8988T (cell line): ENCODE measurements at places on chromosomes 2 and 18.
A peak's percentile ranks its signal among the peaks of the same experiment; 100 is the strongest.

- no peak for DNase-seq
These were observed 737.3 kb downstream of the CNTNAP5 start for GRCh38 chr2:124762388-124762787.

DNA sequence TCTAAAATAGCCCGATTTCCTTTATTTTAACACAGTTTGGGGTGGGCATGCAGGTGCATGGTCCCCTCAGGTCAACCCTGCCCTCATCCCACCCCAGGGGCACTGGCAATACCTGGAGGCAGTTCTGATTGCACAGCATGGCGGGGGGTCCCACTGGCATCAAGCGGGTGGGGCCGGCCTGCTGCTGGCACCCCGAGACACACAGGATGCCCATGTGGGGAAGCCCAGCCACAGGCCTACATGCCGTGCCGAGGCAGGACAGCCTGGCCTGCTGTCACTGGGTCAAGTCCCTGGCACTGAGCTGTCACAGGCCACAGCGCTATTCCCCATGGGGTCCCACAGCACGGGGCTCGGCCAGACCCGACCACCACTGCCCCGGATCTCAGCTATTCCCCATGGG, 11.9 kb upstream of the KCNG2 start:
- DNase-seq: no peak

DNA sequence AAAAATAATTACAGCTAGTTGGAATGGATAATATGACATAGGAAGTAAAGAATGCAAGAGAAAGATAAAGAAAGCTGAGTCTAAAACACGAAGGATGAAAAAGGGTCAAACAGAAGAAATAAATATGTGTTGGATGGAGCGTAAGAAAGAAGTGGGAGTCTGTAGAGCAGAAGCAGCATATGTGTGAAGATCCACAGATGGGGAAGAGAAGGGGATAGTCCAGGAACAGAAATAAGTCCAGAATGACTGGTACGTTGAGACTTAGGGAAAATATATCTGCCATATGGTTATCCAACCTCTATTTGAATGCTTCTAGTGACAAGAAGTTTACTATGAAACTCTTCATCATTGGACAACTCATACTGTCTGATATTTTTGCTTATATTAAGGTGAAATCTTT, 18.0 kb downstream of the ABCA12 start:
- DNase-seq: no peak

GRCh38 chr2:196167666-196168065, 3.7 kb downstream of the STK17B start:
- no peak for DNase-seq

DNA sequence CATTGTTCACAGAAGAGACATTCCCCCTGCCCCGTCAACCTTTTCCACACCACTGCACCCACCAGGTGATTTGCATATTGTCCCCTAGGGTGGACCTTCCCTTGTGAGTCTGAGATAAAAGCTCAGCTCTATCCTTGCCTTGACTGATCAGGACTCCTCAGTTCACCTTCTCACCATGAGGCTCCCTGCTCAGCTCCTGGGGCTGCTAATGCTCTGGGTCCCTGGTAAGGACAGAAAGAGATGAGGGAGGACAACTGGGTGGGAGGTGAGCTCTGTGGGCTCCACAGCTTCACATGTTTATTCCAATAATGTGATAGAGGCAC, 1160.1 kb downstream of the RPIA start:
- DNase-seq: no peak

DNA sequence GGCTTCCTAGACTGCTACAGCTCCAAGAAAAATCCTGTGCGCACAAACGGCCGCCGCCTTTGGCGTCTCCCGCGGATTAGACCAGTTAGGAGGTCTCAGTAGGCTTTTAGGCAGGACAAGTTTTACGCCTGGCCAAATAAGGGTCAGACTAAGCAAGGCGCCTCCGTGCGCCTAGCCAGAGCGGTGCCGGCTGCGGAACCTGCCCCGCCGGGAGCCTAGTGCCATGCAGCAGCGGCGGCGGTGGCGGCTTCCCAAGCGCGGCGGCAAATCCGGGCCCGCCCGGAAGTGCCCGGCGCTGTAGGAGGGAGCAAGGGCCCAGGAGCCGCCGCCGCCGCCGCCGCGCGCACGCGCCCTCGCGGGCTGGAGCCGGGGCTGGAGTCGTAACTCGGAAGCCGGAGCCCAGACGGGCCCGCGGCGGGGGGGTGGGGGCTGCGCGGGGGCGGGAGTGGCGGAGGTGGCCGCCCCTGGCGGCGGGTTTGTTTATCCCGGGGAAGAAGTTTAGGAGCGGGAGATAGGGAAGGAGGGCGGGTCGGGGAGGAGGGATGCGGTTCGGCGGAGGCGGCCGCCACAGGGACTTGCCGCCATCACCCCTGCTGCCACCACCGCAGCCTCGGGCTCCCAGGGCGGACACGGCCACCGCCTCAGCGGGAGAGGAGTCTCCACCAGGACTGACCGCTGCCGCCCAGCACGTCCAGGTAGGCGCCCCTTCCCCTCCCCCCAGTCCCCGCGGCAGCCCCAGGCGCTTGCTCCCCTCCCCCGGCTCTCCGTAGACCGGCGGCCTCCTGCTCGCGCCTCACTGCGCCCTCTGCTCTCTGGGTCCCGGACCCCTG, at the start of gene SPOPL:
TSS of gene SPOPL (plus strand) at position 346 of the 830 bp plus-strand sequence. CDS start 48,447 bp downstream, outside the sequence.
- peak; percentile 91 for DNase-seq

DNA sequence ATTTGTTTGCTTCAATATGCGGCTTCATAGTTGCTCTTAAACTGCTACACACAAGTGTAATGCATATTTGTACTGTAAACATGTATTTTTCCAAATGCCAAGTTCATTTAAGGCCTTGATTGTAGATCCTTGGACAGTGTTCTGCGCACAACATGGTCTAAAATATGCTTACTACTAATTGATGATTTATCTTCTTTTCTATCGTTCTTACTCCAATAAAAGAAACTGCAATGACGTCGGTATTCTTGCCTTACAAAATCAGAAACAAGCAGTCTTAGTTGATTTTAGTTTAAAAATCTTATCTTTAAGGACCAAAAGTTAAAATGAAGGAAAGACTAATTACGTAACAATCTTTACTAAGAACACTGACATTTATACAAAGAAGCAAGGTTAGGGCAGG, 224.3 kb upstream of the SMAD7 start:
- DNase-seq: no peak

- DNase-seq: no peak
These were observed 22.0 kb downstream of the RELCH start for GRCh38 chr18:62209046-62209445.

DNA sequence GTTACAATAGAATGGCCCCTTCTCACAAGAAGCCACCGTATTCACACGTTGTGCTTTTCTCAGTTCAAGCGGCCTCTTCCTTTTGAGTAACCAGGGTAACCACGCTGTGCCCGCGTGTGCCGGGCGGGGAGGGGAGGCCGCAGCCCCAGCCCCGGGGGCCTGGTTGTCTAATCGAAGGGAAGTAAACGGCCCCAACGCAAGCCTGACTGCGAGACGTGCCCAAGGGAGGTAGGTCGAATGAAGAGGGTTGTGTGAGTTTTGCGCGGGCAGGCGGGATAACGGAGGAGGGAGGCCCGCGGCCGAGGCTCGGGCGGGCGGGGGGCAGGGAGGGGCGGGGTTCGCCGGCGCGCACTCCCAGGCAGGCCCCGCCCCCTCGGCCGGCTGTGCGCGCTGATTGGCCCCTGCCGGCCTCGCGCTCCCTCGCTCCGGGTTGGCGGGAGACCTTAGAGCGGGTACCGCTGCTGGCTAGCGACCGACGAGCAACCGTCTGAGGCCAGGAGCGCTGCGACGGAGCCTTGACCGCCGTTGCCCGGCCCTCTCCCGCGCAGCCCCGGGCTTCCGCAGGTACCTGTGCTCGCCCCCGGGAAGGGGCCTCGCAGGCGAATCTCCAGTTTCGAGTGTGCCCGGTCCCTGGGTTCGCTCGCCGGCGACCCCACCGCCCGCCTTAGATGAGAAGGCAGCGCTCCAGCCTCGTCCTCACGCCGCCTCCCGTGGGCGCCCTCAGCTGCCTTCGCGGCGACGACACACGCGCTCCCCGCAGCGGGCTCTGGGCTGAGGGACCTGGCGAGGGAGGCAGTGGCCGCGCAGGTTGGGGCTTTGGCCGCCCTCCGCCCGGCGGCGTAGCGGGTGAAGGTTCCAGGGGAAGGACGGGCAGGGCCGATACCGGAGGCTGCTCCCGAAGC, at the start of gene SPDYA:
TSS of gene SPDYA (plus strand) at position 451 of the 902 bp plus-strand sequence. CDS start 5,181 bp downstream, outside the sequence.
- DNase-seq: peak; percentile 48

GRCh38 chr2:236164925-236165841, 3.0 kb downstream of the GBX2 start:
- peak; percentile 31 for DNase-seq

- no peak for DNase-seq
These were observed 35.4 kb upstream of the DYNC1I2 start for GRCh38 chr2:171651667-171652415.

- DNase-seq: no peak
These were observed 78.9 kb downstream of the AAK1 start for GRCh38 chr2:69564604-69565003.

GRCh38 chr2:8244639-8245038, 437.2 kb upstream of the ID2 start:
- no peak for DNase-seq

DNA sequence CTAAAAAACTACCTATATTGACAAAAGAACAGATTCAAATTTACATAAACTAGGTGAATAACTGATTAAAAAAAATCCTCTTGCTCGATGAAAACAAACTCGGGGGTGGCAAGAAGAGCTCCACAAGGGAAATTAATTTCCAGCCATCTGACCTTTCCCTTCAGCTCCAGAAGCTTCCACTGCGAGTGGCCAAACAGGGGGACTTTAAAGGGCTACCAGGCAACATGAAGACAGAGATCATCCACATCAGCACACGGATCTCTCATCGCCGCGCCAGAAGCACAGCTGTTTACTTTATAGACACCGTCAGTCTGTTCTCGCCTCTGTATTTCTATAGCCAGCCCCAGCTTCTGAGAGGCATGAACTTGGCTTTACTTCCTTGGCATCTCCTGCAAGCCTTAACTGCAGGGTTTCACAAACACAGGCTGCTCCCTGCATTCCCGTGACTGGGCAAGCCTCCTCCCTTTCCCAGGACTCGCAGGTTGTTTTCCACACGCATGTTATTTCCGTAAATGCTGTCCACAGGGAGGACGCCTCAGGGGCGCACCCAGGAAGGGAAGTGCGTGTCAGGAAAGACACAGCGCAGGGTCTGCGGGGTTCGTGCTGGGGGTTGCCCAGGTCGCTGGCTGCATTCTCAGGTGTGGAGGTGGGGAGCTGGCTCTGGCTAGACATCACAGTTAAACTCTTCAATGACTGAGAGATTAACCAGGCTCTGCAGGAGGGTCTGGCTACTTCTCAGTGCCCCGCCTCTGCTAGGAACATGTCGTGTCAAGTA, 85.0 kb downstream of the USP40 start:
- DNase-seq: no peak

- no peak for DNase-seq
These were observed 25.5 kb upstream of the CTNNA2 start for GRCh38 chr2:79487399-79487798.

- no peak for DNase-seq
These were observed 37.3 kb downstream of the MTCL1 start for GRCh38 chr18:8742387-8743361.

GRCh38 chr18:76984193-76985155, 148.1 kb downstream of the MBP start:
- DNase-seq: no peak

DNA sequence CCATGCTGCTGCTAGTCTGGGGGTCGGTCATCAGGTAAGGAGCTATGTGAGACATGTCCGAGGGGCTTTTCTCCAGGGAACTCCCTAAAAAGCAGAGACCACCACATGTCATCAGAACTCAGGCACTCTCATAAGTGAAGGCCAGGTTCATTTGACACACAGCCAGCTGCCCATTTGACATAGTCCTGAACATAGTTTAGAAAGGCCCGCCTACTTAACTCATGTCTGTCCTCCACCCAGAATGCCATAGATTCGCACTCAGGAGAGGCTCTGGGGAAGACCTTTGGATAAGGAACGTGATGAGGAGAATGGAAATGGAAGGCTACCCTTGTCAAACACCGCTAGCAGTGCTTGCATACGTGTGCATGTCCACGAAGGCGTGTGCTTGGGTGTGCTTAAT, 157.2 kb downstream of the PTGR3 start:
- DNase-seq: no peak

DNA sequence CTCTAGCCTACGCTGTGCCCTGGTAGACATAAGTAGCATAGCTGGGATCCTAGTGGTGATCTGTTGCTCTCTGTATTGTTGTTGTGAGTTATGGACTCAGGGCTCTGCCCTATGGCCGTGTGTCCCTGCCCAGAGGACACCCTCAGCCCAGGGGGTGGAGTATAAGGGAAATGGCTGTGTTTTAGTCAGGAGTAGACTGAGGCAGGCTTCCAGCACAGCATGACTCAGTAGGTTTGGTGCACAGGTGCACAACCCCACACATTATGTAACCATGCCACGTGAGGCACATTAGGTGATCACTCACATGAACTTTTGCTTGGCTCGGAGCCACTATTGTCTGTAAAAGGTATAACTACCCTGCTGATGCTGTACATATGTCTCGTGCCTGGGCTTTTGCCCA, 59.9 kb upstream of the PEX13 start:
- DNase-seq: no peak

DNA sequence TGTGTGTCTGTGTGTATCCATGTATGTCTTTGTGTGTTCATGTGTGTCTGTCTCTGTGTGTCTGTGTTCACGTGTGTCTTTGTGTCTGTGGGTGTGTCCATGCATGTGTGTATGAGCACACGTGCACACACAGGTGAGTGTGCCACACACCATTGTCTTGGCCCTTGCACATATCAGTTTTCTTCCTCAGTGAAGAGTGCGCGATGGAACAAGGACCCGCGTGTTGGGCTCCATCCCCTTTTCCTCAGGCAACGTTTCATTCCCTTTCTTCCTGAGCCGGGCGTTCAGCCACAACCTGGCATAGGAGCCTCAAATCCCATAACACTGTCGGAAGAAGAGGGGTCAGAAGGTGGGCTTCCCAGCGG, 74.3 kb downstream of the PTGR3 start:
- DNase-seq: no peak

GRCh38 chr2:202429164-202429980, 53.2 kb downstream of the BMPR2 start:
- no peak for DNase-seq

- no peak for DNase-seq
These were observed 1.1 kb downstream of the PAX8 start for GRCh38 chr2:113277474-113278072.

DNA sequence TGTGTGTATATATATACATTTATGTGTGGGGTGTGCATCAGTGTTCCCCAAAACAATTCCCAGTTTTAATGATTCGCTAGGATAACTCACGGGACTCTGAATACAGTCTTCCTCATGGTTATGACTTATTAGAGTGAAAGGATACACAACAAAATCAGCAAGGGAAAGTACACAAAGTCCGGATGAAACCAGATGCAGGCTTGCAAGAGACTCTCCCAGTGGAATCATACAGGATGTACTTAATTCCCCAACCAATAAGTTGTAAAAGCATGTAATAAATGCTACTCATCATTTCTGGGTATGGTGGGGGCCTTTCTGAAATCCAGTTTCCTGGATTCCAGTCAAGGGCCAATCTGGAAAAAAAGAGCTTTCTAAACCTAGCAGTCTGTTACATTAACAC, 654.1 kb upstream of the SYT4 start:
- DNase-seq: no peak

DNA sequence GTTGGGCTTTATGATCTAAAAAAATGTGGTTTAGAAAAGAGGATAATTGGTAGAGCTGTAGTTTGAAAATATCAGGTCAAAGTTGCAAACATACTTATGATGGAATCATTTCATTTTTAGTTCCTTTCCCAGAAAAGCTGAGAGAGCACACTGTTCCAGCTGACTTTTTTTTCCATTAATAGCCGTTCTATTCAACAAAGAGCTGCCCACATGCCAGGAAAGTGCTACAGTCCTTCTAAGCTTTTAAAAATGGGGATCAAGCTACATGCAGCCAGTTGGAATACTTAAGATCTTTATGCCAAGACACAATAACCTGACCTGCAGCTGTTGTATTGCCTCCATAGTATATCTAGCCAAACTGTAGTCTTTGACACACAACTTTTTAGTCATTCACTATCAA, 111.5 kb downstream of the GALNT3 start:
- no peak for DNase-seq
